NCI-H510A (cell line): ENCODE measurements at places on chromosomes 12 and 14.

GRCh38 chr12:104858611-104859543 lies 99.2 kb downstream of the SLC41A2 start:
- DNase-seq = no peak

GRCh38 chr14:69587389-69587788 lies 12.7 kb upstream of the CCDC177 start:
- DNase-seq = no peak

GRCh38 chr14:27267876-27268275 lies 670.0 kb upstream of the NOVA1 start:
- DNase-seq = no peak

DNA sequence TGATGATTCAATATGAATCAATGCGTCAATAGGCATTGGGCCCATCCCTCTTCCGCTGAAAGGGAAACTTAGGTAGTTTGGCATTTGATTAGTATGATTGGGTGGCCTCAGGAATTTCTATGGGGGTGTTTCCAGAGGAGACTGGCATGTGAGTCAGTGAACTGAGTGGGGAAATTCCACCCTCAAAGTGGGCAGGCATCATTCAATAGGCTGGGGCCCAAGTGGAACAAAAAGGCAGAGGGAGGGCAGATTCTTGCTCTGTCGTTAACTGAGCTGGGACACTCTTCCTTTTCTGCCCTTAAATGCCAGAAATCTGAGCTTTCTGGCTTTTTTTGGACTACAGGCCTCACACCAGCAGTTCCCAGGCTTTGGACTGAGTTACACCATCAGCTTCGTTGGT lies 373.5 kb downstream of the RPS29 start:
- no peak for DNase-seq

GRCh38 chr12:121278169-121279070 lies 18.1 kb downstream of the CAMKK2 start:
- DNase-seq = no peak

- no peak for DNase-seq
These were observed at the start of gene CCDC198 for GRCh38 chr14:57493467-57494181. Gene CCDC198 (minus strand): TSS chr14:57493857. CDS start chr14:57493715, 142 bp downstream.

GRCh38 chr12:26790645-26790994 lies 42.4 kb downstream of the ITPR2 start:
- no peak for DNase-seq

DNA sequence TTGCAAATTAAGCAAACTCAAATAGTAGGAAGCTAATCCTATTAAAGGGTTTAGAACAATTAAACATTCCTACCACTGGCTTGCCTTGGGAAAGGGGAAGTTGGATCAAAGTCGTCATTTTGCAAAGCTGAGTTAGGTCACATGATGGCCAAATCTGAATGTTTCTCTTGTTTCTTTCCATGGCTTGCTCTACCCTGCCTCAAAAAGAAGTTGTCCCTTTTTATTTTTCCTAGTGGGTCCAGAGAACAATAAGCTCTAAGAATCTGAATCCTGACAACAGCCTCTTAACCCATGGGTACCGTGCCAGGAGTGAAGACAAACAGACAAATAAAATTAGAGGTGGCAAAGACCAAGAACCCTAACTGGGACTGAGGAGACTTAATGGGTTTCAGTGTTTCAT lies 26.2 kb upstream of the NPFF start:
- DNase-seq = no peak

DNA sequence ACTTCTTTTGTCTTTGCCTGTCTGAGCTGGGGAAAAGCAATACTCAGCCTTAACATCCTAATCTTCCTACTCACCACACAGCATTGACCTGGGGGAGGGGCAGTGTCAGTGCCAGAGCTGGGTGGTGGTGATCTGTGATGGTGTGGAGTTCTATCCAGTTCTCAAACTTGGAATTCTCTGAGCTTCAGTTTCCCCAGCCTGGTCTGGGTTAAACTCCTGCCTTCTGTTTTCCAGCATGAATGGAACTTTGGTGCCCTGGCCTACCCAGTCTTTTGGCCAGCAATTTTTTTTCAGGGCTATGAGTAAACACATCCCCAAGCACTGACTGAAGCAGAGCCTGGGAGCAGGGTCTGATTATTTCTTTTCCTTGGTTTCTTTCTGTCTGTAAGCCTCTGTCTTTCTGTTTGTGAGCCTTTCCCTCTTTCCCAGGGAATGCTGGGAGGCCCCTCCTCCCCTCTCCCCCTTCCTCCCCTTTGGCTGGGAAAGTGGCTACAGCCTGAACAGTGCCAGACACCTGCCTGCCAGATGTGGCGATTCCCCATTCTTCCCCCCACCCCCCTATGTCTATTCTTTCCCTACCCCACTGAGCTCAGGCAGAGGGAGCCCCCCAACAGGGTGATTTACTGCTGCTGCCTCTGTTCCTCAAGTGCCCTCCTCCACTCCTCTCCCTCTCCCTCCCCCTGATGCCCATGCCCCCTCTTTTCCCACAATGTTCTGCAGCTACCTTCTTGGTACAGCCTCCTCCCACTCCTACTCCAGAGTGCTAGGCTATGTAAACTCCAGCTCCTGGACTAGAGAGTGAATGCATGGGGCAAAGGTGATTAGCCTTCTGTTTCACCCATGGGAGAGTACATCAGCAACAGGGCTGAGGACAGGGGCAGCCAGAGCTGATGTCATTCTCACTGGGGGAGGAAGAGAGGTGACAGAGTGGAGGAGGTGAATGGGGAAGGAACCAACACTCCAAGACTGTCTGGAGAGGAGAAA lies 11.1 kb downstream of the GPR84 start:
- peak; percentile 68 for DNase-seq

- DNase-seq = peak; percentile 94
These were observed 28.8 kb downstream of the P2RX4 start for GRCh38 chr12:121238604-121239350.

DNA sequence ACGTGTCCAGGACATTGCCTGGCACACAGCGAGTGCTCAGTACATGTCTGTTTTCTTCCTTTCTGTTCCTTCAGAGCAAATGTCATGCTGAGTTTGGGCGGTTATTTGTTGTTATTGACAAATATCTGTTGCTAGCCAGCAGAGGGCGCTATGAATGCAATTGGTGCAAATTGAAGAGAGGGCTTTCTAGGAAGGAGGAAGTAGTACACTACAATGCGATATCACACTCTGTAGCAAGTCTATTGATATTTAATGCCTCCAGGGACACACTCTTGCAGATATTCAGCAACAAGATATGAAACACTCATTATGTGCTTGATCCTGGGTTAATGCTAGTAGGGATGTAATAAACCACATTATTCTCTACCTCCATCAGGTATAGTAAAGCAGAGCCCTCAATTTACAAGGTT lies 267.3 kb upstream of the SRRM4 start:
- DNase-seq = peak; percentile 40

- no peak for DNase-seq
These were observed 137.8 kb downstream of the GPHN start for GRCh38 chr14:66645716-66646115.

- no peak for DNase-seq
These were observed 1364.0 kb upstream of the SEL1L start for GRCh38 chr14:82897469-82898308.

GRCh38 chr14:54572316-54572715 lies 5.4 kb downstream of the SAMD4A start:
- no peak for DNase-seq

DNA sequence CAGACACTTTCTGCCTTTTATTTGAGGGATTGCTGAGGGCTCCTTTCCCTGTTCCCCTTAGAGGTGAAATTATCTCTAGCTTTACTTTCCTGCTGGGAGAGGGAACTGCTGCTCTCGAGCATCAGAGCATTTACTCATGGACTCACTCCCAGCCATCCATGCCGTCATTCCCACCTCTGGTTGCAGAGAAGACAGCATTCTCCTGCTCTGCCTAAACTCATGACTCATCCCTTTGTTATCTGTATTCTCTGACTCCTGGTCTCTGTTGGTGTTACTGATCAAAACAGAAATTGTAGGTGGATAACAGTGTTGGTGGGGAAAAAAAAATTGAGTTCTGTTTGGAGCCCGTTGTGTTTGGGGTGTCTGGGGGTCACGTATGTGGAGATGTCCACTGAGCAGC lies 159.3 kb downstream of the TTC8 start:
- DNase-seq = no peak

DNA sequence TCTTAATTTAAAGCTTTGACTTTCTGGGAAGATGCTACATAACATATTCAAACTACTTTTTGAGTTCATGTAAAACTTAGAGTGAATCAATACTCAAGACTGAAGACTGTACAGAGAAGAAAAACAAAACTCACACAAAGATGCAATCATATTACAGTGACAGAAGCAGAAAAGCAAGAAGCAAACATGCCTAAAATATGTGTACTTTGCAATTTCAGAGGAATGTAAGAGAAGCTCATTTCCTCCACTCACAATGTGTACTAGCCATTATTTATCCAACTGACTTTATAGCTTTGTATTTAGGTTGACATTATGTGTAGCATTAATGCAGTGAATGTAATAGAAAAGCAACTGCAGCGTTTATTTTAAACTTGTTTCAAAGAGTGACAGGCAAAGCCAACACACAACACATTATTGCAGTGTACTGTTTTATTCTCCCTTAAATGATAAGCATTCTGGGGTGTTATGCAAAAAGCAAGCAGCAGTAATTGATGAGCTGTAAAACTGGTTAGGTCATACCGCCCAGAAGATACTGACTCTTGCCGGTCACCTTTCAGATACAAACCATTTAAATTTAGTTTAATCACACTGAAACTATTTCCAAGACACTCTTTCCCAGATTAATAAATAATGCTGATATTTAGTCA lies 88.2 kb upstream of the PAWR start:
- DNase-seq = no peak

GRCh38 chr12:64983771-64984278 lies 137.3 kb downstream of the WIF1 start:
- no peak for DNase-seq

DNA sequence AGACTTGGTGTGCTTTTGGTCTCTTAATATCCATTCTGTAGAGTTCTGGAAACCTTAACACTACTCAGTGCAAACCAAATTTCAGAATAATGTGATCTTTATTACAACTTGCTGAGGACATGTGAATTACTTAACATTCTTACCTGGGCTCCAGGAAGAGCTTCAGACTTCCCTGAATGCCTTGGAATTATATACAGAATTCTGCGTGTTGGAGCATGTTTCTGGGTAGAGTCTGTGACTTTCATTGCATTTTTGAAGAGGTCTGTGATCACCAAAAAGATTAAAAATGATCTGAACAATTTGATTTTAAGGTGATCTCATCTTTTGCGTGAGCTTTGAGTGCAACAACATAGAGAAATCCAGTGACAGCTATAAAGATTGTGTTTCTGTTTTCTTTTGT lies 35.4 kb downstream of the ZDHHC17 start:
- no peak for DNase-seq

GRCh38 chr14:91861091-91861490 lies 6.2 kb downstream of the TC2N start:
- DNase-seq = no peak

DNA sequence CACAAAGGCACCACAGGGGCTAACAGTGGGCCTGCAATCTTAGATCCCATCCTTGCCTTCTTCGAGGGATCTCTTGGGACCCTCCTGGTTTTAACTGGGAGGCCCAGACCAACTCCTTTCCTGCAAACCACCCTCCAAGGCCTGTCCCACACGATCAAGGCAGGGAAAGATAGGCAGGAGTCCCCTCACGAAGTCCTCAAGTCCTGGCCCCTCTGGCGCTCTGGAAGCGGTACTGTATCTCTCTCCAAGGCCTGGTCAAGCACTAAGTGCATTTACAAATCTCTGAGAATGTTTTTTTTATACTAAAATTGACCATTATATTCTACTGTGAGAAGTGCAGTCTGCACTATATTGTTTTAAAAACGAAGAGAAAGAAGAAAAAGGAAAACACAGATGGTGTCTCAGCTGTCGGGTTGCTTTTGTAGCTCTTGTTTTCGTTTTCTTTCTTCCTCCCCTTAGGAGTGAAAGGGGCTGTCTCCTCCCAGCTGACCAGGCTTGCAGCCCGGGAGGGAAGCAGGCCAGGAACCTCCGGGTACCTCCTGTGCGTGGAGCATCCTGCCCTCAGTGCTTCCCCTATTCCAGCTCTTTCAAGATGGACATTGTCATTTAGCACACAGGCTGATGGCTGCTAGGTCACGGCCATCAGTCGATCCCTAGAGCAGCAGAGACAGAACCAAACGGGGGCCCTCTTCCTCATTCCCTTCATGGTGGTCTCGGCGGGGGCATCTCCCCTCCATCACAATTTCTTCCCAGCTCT lies 56.7 kb downstream of the FAM222A start:
- DNase-seq = no peak

- DNase-seq = no peak
These were observed 45.4 kb downstream of the SBNO1 start for GRCh38 chr12:123319273-123319672.

DNA sequence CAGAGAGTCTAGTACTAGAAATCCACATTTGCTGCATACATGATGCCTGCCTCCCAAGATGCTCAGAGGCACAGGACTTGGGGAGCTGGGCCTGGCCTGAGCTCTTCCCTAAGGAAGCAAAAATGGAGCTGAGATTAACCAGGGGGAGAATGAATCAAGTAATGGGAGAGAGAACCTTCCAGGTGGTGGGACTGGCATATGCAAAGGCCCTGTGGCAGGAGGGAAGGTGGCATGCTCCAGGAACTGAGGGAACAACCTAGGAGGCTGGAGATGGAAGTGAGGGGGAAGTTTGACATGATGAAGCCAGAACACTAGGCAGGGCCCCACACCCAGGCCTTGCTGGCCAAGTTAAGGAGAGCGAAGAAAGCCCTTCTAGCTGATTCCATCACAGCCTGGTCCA lies 23.3 kb downstream of the TMEM63C start:
- no peak for DNase-seq

DNA sequence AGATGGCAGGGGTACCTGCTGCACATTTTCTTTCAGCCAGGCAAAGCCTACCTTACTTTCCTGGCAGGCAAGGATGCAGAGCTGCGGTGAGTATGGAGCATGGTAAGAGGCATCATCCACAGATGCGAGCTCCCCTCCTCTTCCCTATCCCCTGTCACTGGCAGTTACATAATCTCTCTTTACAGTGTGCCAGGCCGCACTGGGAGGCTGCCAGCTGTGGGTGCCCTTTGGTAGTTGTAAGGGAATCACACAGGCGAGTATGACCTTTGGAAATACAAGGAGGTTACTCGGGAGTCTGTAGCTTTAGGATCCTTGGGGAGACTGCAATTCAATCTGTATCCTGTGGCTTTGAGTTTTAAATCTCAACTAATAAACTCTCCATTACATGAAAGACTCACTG lies 132.5 kb downstream of the KTN1 start:
- DNase-seq = no peak

- DNase-seq = no peak
These were observed 35.8 kb downstream of the NFKBIA start for GRCh38 chr14:35368583-35369392.

DNA sequence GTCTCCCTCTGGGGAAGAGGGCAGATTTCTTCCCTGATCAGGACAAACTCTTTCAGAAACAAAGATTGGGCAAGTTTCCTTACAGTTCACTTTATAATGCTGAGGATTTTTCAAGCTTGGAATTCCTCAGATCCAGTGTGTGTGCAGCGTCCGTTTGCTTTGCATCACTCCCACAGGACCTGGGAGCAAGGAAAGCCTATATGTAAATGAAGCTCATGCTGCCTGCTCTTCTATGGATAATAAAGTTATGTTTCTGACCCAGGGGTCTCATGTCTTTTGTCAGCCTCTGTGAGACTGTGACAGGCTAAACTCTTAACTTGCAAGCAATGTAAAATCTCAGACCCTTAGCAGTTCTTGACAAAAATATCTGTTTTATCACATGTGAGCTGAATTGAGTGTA lies 41.6 kb downstream of the TRHDE start:
- DNase-seq = no peak

- DNase-seq = no peak
These were observed 227.4 kb downstream of the ALX1 start for GRCh38 chr12:85507456-85507855.

- DNase-seq = no peak
These were observed 55.9 kb upstream of the FICD start for GRCh38 chr12:108459149-108459548.
